ENCODE measurements at places on chromosomes 2 and 18. TPM values are rescaled to one million over a fixed set of nuclear protein-coding genes. Genes with fewer than 3 reads are reported as not detected.

Gene RND3
- total RNA-seq, result 69.4 TPM

Gene LPIN1
- 19.0 TPM for total RNA-seq

Gene SLC23A3
- total RNA-seq, result 0.26 TPM

Gene DCAF17
- 14.6 TPM for total RNA-seq

Gene PTPRM
- total RNA-seq, result 62.0 TPM

Gene ALPP
- total RNA-seq, result 0.62 TPM

Gene VIT
- 0.26 TPM for total RNA-seq

GRCh38 chr2:217283460-217283859, 423.6 kb upstream of the TNP1 start:
- no peaks in the 10 kb centered on the region for H3K36me3 ChIP-seq
- H3K27me3 ChIP-seq, result no peaks in the 10 kb centered on the region
- no peaks in the 10 kb centered on the region for H3K4me1 ChIP-seq
- H3K4me3 ChIP-seq, result no peak overlapping the region
- no peak overlapping the region for H3K27ac ChIP-seq

DNA sequence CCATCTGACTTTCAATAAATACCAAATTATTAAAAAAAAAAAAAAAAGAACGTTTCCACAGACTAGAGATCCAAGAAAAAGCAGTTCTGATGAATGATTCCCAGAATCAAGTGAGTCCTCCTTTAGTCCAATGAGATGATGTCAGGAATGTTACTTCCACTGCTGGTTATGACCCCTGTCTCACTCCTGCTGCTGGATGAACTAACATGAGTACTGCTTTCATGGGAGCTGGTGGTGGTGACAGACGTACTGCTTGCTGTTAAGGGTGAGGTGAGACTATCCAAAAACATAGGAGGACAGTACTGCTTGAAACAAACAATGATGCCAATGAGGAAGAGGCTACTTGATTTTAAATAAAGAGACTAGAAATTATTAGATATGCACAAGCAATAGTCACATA, 55.5 kb upstream of the ST8SIA5 start:
- H3K36me3 ChIP-seq, result no peaks in the 10 kb centered on the region
- no peaks in the 10 kb centered on the region for H3K4me1 ChIP-seq
- no peak overlapping the region for H3K4me3 ChIP-seq
- H3K27me3 ChIP-seq, result no peaks in the 10 kb centered on the region
- no peak overlapping the region for H3K27ac ChIP-seq

DNA sequence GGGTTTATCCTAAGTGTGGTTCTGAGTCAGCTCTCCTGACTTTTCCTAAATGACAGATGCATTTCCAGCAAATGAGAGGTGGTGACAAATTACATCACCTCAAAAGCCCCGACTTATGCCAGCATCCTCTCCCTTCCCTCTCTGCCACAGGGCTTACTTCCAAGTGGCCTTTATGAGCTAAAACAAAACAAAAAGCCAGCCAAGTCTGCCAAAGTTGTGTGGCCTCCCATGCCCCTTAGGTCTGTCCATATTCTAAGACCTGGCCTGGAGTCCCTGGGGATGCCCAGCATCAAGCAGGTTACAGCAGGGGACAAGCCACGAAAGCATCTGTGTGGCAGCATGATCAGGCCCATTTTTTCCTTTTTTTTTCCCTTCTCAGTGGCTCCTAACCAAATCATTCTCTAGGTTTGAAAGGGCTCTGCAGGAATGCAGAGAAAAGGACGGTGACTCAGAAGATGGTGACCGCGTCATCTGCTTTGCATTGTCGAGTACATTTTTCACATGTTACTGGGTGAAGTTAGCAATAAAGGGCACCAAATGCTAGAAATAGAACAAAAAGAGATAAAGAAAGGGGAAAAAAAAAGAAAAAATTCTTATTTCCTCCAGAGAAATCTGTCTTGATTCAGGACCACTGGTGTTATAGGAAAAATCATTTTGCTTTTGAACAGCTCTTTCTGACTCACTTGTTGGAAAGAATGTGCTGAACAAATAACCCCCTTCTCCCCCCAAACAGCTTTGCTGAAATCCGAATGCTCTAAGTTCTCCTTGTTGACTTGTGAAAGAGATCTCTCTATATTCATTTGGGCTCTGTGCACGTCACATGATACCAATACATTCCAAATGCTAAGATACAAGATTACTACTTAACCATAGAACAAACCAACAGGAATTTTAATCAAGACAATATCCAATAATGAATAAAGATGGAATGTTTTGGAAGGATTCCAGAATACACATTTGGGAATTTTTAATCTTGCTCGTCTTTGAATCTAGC, 178.7 kb downstream of the EN1 start:
- no peak overlapping the region for H3K27ac ChIP-seq
- no peak for DNase-seq
- H3K4me1 ChIP-seq, result no peaks in the 10 kb centered on the region

GRCh38 chr2:30237239-30237965, 6.1 kb downstream of the LBH start:
- H3K4me3 ChIP-seq, result no peak overlapping the region
- H3K27me3 ChIP-seq, result no peaks in the 10 kb centered on the region
- peaks cover 27% of the 10 kb centered on the region for H3K4me1 ChIP-seq
- H3K36me3 ChIP-seq, result no peaks in the 10 kb centered on the region
- no peak for DNase-seq
- H3K27ac ChIP-seq, result peak overlapping the region; percentile 85

GRCh38 chr2:104425850-104426595, 427.9 kb upstream of the POU3F3 start:
- H3K27ac ChIP-seq, result no peak overlapping the region
- H3K4me3 ChIP-seq, result no peak overlapping the region
- DNase-seq, result no peak
- H3K27me3 ChIP-seq, result peaks cover 2% of the 10 kb centered on the region
- no peaks in the 10 kb centered on the region for H3K36me3 ChIP-seq

DNA sequence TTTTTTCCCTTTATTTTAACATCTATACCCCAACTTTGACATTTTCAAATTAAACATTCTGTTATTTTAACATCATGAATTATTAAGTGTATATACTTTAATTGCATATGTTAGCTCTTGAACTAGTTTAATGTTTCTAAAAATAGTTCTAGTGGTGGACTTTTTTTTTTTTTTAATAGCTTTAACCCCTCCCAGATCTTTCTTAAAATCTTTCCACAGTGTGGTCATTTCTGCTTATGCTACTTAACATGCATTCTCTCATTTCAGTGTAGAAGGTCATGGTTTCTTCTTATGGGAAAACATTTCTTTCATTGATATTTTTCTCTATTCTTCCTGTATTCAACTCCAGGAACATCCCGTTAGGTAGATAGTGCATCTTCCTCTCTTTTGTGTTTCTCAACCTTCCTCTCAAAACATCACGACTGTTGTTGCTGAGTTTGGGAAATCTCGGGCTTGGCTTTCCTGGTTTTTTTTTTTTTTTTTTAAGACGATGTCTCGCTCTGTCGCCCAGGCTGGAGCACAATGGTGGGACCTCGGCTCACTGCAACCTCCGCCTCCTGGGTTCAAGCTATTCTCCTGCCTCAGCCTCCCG, 849 bp upstream of the TMEM18 start:
- H3K4me1 ChIP-seq, result no peaks in the 10 kb centered on the region
- peak overlapping the region; percentile 99 for H3K27ac ChIP-seq
- H3K4me3 ChIP-seq, result peak overlapping the region; percentile 64
- no peak for DNase-seq
- no peaks in the 10 kb centered on the region for H3K36me3 ChIP-seq

- no peaks in the 10 kb centered on the region for H3K27me3 ChIP-seq
- H3K4me3 ChIP-seq, result no peak overlapping the region
- H3K4me1 ChIP-seq, result no peaks in the 10 kb centered on the region
These were observed 59.6 kb downstream of the ASB1 start for GRCh38 chr2:238486123-238486848.

GRCh38 chr2:56291711-56292110, 107.9 kb downstream of the CCDC85A start:
- H3K27ac ChIP-seq, result no peak overlapping the region
- H3K4me3 ChIP-seq, result no peak overlapping the region
- no peaks in the 10 kb centered on the region for H3K27me3 ChIP-seq
- no peaks in the 10 kb centered on the region for H3K4me1 ChIP-seq

GRCh38 chr2:195706161-195706900, 49.3 kb downstream of the SLC39A10 start:
- H3K27me3 ChIP-seq, result no peaks in the 10 kb centered on the region
- H3K36me3 ChIP-seq, result peaks cover 5% of the 10 kb centered on the region
- DNase-seq, result no peak
- no peak overlapping the region for H3K27ac ChIP-seq

DNA sequence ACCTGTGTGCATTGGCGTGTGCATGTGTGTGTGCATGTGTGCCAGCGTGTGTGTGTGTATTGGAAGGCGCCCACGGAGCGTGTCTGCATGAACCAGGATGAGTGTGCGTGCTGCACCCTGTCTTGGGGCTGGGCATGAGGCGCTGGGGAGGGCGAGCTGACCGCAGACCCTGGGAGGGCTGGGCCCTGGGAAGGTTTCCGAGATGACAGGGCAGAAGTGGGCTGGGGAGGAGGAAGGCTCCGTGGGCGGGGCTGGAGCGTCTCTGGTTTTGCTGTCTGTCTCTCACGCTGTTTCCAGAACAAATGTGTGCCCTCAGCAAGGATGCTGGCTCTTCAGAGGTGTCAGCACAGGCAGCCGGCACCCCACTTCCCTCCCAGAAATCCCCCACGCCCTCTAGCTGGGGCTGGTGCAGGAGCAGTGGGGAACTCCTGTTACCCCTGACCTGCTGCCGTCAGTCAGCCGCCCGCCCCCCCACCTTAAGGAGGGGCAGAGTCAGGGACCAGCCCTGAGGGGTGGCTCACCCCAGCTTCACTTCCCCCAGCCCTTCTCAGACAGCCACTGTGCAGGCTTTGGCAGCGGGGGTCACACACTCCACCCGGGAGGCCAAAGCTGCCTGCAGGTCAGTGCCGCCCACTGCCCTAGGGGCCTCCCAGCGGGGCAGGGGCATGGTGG, at the start of gene GPR35:
Gene GPR35, plus strand, starts transcription at position 531 of the 672 bp plus-strand sequence. CDS start 4,473 bp downstream, outside the sequence.
- H3K4me1 ChIP-seq, result no peaks in the 10 kb centered on the region
- no peaks in the 10 kb centered on the region for H3K27me3 ChIP-seq
- DNase-seq, result no peak
- H3K36me3 ChIP-seq, result no peaks in the 10 kb centered on the region

GRCh38 chr2:133453032-133453431, 115.2 kb downstream of the NCKAP5 start:
- H3K4me1 ChIP-seq, result no peaks in the 10 kb centered on the region
- DNase-seq, result no peak

- no peaks in the 10 kb centered on the region for H3K36me3 ChIP-seq
- no peaks in the 10 kb centered on the region for H3K27me3 ChIP-seq
- H3K4me3 ChIP-seq, result no peak overlapping the region
- no peak for DNase-seq
These were observed 117.1 kb upstream of the BOD1L2 start for GRCh38 chr18:57029761-57030160.

DNA sequence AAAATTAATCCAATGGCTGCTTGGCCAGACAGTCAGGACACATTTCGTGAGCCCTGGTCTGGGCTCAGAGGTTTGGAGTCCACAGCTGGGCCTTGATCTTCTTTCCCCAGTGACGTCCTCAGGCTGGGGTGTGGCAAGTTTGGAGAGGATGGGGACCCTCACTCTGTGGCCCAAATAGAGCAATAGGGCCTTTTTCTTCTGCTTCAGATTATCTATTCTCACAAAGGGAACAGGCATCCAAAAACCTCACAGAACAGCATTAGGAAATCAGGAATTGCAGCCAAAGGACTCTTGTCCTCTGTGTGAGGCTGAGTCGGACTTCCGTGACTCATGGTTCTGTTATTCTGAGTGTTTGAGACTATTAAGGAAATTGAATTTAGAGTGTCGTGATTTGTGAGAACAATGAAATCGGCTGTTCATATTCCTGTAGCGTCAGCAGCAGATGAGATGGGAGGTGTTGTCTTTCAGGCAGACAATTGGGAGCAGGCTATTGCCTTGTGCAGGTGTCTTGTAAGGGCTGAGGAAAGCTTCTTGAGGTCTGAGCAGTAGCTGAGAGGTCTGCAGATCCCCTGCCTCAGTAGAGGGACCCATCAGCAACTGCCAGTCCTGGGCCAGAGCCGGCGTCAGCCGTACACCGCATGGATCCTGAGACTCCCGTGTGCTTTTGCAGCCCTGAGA, 113.8 kb downstream of the SH3RF3 start:
- peak; percentile 65 for DNase-seq
- no peaks in the 10 kb centered on the region for H3K27me3 ChIP-seq
- H3K36me3 ChIP-seq, result no peaks in the 10 kb centered on the region
- H3K4me3 ChIP-seq, result no peak overlapping the region
- H3K27ac ChIP-seq, result peak overlapping the region; percentile 29

DNA sequence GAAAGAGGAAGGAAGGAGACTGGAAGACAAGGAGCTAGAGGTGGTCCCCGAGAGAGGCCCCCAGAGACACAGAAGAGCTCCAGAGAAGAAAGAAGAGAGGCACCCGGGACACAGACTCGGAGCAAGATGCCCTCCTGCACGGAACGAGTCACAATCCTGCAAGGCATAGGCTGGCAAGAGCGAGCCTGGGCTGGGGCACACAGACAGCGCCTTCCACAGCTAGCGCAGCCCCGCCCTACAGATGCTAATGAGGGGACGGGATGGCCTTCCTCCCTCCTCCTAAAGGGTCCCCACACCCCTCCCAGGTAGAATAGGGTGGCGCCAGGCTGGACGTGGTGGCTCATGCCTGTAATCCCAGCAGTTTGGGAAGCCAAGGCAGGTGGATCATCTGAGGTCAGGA, 19.8 kb upstream of the GPR17 start:
- H3K27ac ChIP-seq, result no peak overlapping the region
- no peaks in the 10 kb centered on the region for H3K4me1 ChIP-seq
- no peaks in the 10 kb centered on the region for H3K36me3 ChIP-seq
- no peaks in the 10 kb centered on the region for H3K27me3 ChIP-seq
- no peak overlapping the region for H3K4me3 ChIP-seq
- DNase-seq, result no peak

DNA sequence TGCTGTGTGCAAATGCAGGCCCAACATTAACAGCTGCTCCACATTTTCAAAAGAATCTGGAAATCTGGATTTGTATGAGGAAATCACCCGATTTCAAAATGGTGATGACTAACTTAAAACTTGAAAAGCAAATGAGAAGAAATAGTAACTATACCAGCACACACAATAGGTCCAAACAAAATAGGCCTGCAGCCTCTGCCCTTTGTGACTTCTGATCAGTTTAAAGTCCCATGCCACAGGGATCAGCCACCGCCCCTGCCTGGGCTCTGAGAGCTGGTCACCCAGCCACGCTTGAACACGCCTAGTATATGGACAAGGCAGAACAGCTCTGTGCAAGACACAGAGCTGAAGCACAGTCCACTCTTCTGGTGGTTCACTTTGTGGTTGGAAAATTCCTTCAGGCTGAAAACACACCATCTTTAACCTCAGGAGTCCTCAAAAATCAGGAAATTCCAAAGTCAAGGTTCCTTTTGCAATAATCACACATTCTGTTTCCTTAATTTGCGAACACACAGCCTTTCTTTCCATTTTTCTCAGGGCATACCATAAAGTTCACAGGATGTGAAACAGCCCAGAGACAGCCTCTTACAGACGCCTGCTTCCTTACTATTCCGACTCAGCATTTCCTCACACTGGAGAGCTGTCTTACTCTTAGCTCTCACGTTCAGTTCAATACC, 150.1 kb upstream of the RIOK3 start:
- no peaks in the 10 kb centered on the region for H3K36me3 ChIP-seq
- no peaks in the 10 kb centered on the region for H3K4me1 ChIP-seq
- no peaks in the 10 kb centered on the region for H3K27me3 ChIP-seq
- no peak for DNase-seq
- no peak overlapping the region for H3K27ac ChIP-seq
- H3K4me3 ChIP-seq, result no peak overlapping the region
